Activated CD4-positive, CD25-positive, alpha-beta regulatory T cell treated with anti-CD3 and anti-CD28 coated beads, Interleukin-2, amount 50 U/mL, for 72 hours (primary cell): ENCODE measurements at places on chromosomes 7 and 10.
A peak's percentile ranks its signal among the peaks of the same experiment; 100 is the strongest.

DNA sequence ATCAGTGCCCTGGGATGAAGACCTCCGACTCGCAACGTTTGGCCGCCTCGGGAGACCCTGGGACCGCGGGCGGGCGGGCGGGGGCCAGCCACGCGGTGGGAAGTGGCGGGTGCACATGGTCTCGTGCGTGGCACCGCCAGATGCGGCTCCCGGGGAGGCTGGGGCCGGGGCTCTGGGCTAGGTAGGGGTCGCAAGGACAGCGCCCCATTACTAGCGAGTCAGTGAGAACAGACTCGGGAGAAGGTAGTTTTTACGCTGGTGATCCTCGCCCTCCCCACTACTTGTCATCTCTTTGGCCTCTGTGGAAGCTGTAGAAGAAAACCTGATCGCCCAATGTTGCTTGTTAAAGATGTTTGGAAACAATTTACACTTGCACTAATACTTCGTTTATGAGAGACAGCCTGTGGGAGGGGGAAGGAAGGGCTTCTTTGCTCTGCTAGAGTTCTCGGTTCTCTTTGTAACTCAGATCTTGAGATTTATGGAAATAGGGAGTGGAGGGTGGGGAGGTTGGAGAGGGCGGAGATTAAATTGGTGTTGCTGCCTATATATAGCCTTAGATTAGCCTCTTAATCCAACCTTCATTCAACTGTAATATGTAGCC lies 591 bp downstream of the BZW2 start:
- no peak for DNase-seq

GRCh38 chr7:39321909-39322498 lies 244.2 kb upstream of the YAE1 start:
- DNase-seq = no peak

DNA sequence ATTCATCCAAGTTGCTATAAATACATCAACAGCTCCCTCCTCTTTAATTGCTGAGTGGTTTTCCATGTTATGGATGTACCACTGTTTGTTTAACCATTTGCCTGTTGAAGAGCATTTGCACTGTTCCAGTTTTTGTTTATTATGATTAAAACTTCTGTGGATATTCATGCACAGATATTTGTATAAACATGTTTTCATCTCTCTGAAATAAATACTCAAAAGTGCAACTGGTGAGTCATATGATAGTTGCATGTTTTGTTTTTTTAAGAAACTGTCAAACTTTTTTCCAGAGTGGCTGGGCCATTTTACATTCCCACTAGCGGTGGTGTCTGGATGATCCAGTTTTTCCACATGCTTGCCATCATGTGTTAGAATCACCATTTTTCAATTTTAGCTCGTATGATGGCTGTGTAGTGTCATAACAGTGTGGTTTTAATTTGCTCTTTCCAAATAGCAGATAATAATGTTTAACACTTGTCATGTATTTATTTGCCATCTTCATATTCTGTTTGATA lies 33.6 kb downstream of the MEOX2 start:
- no peak for DNase-seq

- DNase-seq = no peak
These were observed 32.5 kb downstream of the COL1A2 start for GRCh38 chr7:94426980-94427875.

GRCh38 chr10:103990121-103990520 lies 23.2 kb downstream of the SLK start:
- no peak for DNase-seq

DNA sequence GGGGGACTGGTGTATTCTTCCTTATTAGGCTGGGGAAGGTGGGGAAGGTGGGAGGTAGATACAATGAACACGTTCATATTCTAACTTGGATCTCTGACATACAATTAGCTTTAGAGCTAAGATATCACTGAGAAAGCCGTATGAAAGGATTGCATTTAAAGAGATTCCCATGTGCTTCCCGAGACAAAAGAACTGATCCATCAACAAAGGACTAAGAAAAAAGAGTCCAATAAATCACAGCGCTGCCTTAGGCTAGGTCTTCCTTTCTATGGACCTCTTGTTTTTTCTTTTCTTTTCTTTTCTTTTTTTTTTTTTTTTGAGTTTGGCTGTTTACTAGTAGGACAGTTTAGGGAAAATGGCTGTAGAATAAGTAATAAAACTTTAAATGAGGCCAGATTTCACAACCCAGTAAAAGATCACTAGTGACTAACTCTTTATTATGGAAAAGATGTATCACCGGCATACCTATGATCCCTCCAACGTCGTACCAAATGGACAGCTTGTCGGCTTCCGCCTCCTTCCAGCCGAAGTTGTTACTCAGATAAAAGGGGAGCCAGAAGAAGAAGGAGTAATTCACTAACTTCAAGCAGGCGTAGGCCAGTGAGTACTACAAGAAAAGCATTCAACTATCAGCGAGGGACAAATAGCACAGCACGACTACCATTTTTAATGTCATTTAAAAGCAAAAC lies 50.0 kb downstream of the SLC37A3 start:
- no peak for DNase-seq

DNA sequence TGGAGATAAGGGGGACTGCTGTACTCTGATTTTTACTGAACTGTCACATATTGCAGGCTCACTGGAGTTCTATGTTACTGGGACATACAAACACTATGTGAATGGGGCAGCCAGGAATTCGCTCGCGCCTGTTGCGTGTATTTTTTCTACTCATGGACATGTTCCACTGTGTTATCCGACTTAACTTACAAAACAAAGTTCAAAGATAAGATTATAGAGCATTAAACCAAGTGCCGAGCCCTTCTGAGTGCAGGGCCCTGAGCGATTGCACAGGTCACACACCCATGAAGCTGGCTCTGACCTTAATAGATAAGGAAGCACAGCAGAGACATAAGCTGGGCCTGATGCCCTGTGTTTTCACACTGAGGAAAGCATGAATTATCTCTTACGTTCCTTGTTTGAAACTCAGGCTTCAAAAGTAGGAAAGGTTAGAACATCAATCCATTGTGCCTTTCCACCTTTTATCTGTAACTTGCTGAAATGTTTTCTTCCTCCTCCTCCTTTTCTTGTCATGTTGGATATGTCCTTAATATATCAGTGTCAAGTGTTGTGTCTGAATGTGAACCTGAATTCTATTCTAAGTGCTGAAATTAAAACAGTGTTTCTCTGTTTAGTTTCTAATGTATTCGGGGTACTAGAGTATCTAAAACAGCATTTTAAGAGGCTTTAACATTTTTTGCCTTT lies 273.8 kb downstream of the AUTS2 start:
- no peak for DNase-seq

DNA sequence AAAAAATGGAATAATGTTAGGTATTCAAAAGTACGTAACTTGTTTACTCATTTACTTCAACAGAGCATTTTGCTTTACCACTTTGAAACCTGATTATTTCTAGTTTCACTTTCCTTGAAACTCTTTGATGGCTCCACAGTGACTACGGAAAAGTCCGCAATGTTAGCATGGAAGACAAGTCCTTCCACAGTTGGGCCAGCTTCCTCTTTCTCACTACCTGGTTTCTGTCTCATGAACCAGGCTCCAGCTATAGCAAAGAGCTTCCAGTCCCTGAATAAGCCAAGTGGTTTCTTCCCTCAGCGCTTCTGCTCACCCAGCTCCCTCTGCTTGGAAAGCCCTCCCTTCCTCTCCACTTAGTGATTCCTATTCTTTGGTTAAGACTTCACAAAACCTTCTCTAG lies 44.8 kb upstream of the SLC16A12 start:
- DNase-seq = no peak

GRCh38 chr7:151053096-151053495 lies 4.6 kb downstream of the CDK5 start:
- DNase-seq = no peak

DNA sequence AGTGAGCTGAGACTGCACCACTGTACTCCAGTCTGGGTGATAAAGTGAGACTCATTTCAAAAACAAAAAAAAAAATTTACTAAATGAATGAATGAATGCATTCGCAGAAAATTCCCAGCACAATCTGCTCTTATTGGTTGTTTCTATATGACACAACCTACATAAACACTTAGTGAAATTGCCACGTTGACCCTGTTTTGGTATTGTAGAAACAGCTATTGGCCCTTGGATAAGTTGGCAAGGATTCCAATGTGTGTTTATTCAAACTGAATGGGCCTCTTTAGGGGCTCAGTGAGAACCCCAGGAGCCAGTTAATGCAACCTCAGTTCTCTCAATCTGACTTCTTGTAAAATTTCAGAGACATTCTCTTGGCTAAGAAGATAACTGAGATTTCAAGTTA lies 66.0 kb downstream of the HHEX start:
- DNase-seq = no peak

- no peak for DNase-seq
These were observed 48.3 kb downstream of the PDGFA start for GRCh38 chr7:471191-471865.

- no peak for DNase-seq
These were observed 123.4 kb downstream of the STK31 start for GRCh38 chr7:23833405-23833804.

GRCh38 chr10:93131986-93132385 lies 58.3 kb downstream of the CYP26A1 start:
- no peak for DNase-seq

DNA sequence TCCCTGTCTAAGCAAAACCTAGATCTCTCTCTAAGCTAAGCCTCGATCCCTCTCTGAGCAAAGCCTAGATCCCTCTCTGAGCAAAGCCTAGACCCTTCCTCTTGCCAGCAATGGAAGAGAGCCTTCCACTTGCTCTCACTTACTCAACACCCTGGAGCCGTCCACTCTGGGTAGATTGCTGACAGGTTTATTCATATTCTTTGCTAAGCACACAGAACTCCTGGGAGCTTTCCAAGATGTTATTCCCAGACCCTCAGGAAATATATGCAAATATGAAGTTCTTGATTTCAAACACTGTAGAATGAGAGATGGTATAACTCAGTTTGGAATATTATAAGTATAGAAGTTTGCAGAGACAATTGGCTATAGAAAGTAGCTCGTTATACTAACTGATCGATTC lies 503.8 kb upstream of the CELF2 start:
- DNase-seq = no peak

DNA sequence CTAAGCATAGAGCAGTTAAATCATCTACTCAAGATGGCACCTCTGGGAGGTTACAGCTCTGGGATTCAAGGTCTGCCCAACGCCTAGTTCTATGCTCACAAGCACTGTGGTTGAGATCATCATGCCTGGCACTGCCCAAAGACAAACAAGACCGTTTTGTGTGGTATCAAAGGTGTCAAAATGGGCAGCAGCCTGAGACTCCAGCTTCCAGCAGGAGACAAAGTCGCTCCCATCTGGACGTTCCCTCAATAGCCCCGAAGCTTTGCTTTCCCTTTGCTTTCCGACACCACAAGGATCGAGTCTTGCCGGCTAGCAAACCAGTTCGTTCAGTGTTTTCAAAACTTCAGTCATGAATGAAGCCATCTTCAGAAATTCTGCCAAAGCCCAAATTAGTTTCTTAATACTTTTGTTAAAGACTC lies 5.1 kb downstream of the HABP2 start:
- no peak for DNase-seq

DNA sequence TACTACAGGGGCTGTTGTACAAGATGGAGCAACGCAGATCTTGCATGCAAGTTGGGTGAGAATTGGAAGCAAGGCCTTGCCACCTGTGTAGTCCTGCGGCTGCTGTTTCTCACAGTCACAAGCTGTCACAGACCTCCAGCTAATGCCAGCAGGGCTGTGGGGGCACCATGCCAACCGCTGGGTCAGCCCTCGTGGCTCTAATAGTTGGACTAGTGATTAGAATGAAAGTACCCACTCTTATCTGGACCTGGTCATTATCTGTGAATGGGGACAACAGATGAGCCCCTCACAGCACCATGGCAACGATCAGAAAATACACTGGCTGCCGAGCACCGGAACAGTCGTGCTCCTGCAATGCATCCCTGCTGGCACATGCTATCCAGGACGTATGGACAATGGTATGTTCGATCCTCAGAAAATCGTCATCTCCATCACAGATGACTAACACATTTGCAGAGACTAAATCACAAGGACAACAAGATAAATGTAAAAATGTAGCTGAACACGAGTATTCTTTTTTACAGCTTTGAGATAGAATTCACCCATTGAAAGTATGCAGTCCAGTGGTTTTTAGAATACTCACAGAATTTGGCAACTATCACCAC lies 80.4 kb upstream of the CALN1 start:
- no peak for DNase-seq

GRCh38 chr7:142801601-142802295 lies 31.0 kb downstream of the PRSS2 start:
- DNase-seq = no peak

GRCh38 chr10:103479135-103479534 lies at the start of gene CALHM3:
TSS of gene CALHM3 (minus strand) at chr10:103479240. CDS start at chr10:103479032, 208 bp downstream.
- DNase-seq = no peak

- DNase-seq = no peak
These were observed 19.9 kb downstream of the ACTA2 start for GRCh38 chr10:88932539-88933256.

DNA sequence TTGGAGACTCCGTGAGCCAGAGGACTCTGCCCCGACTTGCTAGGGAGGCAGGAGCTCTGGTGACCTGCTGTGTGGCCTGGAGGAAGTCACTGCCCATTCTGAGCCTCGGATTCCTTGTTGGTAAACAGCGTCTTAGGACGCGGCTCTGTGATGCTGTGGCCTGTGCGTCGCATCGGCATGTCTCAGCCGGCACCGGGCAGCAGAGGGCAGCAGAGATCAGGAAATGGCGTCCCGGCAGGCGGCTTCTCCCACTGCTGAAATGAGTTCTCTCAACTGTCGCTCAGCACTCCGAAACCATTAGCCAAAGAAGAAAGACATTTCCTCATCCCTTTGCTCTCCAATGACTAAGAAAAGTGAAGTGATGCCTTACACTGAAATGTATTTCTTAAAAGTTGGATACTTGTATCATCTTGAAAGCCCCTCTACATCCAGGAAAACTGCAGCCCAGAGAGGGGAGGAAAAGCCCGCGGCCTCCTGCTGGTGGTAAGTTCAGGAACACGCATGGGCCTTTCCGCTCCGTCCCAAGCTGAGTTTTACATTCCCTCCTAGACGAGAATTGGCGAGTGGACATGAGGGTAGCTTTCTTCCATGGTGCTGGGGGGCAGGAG lies 91.7 kb downstream of the WDR11 start:
- DNase-seq = peak; percentile 78

DNA sequence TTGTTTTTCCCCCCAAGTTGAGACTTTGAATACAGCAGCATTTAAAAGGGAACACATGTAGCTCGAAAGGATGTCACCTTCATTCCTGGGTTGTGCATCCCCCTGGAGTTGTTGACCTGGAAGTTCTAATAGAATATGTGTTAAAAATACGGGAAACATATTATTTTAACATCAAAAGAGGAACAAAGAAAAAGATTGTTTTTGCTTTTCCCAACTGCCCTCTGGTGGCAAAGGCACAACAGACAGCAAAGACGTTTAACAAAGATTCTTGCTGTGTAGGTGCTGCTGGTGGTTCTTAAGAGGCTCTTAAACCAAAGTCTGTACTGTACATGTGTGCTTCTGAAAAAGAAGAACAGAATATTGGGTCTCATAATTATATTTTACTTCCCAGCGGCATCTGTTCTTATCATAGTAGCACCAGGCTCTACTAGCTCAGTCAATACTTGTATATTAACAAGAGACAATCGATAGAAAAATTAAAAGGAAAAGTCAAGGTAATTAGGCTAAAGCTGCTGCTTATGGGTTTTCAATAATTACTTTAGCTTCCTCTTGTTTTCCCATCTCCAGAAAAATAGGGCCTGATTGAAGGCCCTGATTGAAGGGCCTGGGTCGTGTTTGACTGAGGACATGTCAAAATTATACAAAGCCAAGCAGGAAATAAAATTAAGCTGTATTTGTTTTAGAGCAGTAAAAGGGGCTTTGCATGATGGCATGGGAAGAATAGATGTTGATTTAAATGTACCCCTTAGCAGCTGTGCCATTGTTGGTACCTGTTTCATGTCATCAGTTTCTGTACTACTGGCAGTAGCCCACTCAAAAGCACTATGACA lies 384.2 kb upstream of the LRGUK start:
- DNase-seq = no peak
